ENCODE measurements at places on chromosomes 11 and 22. TPM values are rescaled to one million over a fixed set of nuclear protein-coding genes. Genes with fewer than 3 reads are reported as not detected.

GRCh38 chr11:64027651-64028397, 7.9 kb upstream of the FLRT1 start:
- no peak for DNase-seq

DNA sequence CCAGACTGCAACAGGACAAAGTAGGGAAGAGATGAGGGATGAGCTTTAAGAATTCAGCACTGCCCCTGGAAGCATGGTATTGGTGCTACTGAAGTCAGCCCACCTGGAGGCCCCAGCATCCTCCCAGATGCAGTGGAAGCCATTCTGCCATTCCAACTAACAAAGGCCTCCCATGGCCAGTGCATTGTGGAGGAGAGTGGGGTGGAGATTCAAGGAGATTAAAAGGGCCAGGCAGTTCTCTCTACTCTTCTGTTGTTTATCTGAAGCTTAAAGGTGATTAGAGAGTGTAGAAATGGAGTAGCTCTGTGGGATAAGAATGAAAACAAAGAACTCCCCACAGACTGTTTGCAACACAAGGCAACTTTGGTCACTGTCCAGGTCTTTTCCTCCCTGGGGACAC, 24.1 kb upstream of the TSKU start:
- no peak for DNase-seq

GRCh38 chr11:86440305-86440716, 65.6 kb downstream of the CCDC81 start:
- DNase-seq, result no peak

The PRR33 gene
- total RNA-seq, result not detected

DNA sequence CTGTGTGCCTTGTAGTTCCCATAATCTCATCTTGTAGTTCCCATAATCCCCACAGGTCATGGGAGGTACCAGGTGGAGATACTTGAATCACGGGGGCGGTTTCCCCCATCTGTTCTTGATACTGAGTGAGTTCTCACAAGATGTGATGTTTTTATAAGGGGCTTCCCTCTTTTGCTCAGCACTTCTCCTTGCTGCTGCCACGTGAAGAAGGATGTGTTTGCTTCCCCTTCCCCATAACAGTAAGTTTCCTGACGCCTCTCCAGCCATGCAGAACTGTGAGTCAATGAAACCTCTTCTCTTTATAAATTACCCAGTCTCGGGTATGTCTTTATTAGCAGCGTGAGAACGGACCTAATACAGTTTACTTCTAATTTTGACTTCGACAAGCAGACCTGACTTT, 14.0 kb upstream of the SMIM38 start:
- DNase-seq, result no peak

- no peak for DNase-seq
Observed at GRCh38 chr11:87092159-87092558, 54.4 kb downstream of the TMEM135 start.

DNA sequence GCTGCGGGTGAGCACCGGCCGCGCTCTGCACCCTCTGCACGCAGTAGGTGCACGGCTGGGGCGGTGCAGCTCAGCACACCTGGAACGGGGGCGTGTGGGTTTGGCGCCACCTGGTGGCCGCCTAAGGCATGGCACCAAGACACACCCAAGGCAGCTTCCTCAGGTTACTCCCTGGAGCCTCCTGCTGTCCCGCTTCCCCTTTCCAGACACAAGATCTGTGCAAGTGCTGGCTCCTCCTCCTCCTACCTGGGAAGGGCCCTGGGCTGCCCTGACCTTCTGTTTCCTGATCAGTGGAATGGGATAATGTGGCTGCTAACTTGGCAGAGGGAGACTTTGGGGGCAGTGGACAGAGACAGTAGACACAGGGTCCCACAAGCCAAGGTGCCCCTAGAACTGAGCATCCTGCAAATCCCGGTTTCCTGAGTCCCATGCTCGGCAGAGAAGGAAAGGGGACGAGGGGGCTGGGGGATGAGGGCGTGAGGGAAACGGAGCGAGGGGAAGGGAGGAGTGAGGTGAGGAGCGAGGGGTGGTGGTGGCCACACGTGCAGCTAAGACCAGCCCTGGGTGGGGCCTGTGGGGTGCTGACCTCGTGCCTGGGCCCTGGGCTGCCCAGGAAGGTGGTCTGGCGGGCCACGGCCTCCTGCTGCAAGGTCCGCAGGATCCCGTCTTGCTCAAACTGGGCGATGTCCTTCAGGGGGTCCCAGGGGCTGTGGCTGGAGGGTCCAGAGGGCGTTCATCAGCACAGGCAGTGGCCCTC, 34.8 kb upstream of the CARS1 start:
- DNase-seq, result peak; percentile 43

DNA sequence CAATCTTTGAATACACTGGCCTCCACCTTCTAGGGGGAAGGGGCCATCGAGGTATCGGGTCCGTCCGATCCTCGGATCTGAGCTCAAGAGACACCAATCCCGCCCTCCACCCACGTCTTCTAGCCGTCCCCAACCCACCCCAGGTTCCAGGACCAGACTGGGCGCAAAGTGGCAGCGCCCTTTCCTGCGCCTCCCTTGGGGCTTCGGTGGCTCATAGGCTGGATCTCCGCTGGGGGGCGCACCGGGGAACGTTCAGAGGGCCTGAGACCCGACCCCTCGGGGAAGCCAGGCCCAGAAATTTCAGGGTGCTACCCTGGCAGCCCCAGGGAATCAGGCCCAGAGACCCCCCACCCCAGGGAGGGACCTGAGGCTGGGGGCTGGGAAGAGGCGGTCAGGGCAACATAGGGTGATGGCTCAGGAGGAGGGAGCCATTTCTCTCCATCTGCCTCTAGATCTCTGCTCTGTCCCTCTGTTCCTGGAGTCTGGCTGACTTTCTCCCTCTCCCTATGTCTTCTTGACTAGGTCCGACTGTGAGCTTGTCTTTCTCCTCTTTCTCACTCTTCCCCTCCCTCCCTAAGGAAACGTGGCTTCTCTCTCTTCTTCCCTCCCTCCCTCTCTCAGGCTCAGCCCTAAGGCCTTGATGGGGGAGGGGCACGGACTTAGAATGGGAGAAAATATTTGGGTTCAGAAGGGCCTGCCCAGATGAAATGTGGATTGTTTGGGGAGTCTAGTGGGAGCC, 1.1 kb downstream of the CREB3L1 start:
- no peak for DNase-seq

- no peak for DNase-seq
Observed at GRCh38 chr22:19559324-19559811, 35.2 kb upstream of the CLDN5 start.

The MFRP gene
- not detected for total RNA-seq

DNA sequence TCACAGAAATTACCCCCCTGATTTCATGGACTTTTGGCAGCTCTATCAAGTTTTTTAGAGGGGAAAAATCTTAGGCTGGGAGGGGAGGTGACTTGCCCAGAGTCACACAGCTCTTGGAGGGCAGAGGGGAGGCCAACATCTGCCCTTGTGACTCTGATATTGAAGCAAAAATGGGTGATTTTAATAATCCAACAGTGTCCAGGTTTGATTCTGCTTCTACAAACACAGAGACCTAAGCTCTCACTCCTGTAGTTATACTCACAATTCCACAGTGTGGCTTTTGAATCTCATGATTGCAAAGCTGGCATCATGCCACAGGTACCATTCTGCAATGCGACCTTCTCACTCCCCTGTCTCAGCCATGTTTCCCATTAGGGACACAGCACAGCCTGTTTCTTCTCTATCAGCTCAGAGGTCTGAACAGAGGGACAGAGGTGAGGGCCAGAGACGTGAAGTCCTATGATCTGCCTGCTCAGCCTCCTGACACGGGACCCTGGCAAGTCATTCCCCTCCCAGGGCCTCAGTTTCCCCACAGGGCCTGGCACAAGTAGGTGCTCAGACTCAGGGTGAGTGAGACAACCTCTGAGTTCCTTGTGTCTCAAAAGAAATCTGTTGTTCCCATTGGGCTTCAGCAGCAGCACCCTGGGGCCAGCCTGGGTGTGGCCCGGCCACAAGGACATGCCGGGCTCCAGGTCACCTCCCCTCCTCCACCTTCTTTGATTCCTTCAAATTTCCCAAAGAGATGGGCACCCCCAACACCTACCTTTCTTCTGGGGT, 766 bp downstream of the APOL2 start:
- no peak for DNase-seq

DNA sequence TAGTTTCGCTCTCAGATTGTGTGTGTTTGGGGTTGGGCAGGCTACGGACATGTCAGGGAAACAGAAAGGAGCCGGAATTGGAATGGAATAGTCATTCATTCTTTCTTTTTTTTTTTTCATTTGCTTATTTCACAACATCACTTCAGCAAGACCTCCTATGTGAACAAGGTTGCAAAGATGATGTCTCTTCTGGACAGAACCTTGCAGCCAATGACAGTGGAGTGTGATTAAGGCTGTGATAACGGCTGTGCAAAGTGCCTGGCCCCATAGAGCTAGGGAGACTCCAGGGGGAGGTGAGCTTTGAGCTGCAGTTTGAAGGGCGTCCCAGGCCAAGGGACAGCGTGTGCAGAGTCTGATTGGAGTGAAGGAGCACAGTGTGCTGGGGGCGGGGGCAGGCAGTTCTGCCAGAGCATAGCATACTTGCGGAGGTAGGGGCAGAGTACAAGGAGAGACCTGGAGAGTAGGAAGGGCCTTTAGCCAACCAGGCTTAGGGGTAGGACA, 3.4 kb downstream of the TIGD3 start:
- DNase-seq, result no peak

The SLC22A9 gene
- total RNA-seq, result 3.1 TPM

The LINC01488 gene
- total RNA-seq, result not detected

DNA sequence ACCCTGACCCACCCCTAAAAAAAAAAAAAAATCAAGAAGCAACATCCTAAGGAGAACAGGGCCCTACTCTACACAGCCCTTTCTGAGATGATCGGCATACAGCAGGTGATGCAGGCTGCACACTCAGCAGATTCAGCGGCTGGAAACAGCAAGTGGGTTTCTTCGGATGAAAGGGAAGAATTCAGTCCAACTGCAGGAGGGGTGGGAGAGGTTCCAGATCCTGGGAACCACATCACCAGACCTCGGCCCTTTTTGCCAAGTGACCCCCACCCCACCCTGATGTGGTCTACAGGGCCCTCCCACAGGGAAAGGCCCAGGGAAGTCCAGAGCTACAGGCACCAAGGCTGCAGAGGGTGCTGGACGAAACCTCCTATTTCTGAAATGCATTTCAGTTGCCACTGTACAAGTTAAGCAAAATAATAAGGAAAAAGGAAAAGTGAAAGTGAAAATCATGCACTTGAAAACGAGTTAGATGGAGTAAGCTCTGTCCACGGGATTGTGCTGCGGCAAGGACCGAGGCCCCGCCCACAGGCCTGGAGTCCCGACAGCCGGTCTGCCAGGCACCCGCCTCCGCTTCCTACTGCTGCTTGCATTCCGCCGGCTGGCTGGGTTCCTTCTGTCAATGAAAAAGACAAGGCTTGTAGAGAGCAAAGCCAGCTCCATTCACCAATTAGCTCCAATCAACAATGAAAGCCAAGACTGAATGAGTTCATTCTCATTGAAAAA, 16.0 kb upstream of the PHLDA2 start:
- peak; percentile 93 for DNase-seq

The GRIK4 gene
- total RNA-seq, result 13.8 TPM

The F2 gene
- total RNA-seq, result 0.52 TPM

- no peak for DNase-seq
Observed at GRCh38 chr22:20154602-20155187, 3.8 kb upstream of the CCDC188 start.

DNA sequence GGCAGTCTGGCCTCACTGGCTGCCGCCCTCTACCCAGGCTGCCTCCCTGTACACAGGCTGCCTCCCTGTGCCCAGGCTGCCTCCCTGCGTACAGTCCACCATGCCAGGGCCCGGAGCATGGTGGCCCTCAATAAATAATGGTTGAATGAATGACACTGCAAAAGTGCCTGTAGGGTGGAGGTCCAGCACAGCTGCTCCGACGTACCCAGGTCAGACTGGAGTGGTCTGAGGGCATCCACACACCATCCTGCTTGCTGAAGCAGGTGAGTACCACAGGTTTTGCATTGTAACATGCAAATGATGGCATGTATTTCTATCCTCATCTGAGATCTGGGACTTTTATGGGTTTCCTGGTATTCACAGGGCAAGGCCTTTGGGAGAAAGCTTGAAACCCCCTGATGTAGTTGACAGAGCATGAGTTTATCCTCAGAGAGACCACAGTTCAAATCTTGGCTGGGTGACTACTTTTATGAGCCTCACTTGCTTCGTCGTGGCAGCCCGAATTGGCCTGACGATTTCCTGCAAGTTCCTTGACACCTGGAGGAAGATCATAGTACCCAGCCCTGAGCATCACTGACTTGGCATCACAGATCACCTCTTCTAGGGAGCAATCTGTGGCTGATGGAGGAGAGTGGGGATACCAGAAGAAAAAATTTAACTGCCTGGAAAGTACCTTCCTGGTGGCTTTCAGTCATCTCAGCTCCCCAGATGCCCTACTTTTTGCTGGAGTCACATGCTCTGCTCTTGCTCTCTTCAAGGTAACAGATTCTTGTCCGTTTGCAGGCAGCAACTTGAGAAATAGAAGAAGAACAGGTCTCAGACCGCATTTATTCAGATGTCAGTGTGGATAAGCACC, 16.0 kb upstream of the CYB5R3 start:
- no peak for DNase-seq
